ENCODE measurements at places on chromosomes 7 and 10. TPM values are rescaled to one million over a fixed set of nuclear protein-coding genes. Genes with fewer than 3 reads are reported as not detected.

Gene GRID2IP
- 0.07 TPM for polyA plus RNA-seq

GRCh38 chr7:156950381-156950858, 908 bp downstream of the NOM1 start:
- DNase-seq, result no peak

DNA sequence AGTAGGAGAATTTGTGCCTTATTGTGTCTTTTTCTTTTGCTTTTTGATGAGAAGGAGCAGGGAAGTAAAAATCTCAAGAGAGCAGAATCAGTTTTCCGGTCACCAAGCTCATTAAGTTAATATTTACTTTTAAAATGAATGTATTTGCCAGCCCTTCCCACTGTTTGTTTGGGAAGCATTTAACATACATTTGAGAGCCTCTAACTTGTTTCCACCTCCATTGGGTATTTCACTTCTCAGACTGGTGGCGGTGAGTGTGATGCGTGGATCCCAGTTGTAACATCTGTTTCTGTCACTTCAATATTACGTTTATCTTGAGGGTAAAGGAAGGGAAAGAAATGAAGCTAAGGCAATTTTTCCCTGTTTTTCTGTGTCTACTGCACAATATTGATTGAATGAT, 22.8 kb downstream of the CDK14 start:
- DNase-seq, result no peak

DNA sequence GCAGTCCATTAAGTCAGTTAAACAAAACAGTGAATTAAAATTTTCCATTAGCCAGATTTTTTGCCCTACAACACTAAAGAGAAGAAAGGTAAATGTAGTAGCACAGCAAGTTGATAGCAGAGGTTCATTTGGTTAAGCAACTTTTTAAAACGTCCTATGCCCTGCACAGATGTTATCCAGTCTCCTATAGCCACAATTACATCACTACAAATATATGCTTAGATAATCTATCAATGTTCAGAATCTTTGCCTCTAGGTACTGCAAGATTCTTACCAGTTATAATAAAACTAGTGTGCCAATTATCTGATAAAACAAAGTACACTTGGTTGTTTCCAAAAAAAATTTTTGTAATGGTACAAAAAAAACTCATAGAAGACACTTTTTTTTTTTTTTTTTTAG, 175.5 kb upstream of the MYO3A start:
- no peak for DNase-seq

DNA sequence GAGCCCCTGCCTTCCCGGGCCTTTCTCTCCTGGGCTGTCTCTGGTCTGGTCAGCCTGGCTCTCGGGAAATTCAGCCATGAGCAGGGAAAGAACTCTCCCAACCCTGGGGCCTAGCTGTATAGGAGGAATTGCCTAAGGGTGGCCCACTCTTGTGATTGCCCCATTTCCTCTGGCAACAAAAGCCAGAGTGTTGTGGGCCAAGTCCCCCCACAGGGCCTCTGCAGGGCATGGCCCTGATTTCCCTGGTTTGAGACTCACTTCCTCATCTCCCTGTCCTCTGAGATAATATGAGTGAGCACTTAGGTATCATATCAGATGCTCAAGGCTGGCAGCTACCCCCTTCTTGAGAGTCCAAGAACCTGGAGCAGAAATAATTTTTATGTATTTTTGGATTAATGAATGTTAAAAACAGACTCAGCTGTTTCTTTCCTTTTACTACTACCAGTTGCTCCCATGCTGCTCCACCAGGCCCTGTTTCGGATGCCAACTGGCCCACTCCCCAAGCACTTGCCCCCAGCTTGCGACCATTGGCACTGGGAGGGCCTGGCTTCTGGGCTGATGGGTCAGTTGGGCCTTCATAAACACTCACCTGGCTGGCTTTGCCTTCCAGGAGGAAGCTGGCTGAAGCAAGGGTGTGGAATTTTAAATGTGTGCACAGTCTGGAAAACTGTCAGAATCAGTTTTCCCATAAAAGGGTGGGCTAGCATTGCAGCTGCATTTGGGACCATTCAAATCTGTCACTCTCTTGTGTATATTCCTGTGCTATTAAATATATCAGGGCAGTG, 11.4 kb downstream of the IRF5 start:
- no peak for DNase-seq

Gene MET
- polyA plus RNA-seq, result 20.1 TPM

- no peak for DNase-seq
Measured at GRCh38 chr10:75685187-75685586, 253.8 kb downstream of the LRMDA start.

- DNase-seq, result no peak
Measured at GRCh38 chr7:22338877-22339276, 18.1 kb downstream of the RAPGEF5 start.

Gene CFAP58
- polyA plus RNA-seq, result 0.79 TPM

DNA sequence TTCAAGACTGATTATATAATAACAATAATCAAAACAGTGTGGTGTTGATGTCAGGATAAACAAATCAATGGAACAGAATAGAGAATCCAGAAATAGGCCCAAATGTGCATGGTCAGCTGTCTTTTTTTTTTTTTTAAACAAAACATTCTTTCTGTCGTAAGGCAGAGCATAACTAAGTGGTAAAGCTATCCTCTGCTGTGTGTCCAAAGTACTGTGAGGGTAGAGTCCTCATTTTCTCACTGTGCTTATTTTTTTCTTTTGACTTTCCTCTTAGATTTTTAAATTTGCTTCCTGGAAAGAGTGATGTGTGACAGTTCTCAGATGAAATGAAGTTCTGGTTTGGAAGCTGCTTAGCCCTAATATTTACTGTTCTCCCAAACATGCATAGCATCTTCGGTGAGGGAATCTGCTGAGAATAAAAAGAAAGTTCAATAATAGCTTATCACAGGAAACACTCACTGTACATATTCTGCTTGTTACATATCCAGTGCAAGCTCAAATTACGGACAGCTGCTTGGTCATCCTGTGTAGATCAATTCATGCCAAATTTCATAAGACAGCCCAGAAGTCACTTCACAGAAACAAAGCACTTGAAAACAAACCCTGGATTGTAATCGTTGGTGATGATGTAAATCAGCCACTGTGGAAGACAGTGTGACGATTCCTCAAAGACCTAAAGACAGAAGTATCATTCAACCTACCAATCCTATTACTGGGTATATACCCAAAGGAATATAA, 423.9 kb downstream of the NEBL start:
- peak; percentile 33 for DNase-seq

Gene NEUROD6
- polyA plus RNA-seq, result 0.11 TPM

DNA sequence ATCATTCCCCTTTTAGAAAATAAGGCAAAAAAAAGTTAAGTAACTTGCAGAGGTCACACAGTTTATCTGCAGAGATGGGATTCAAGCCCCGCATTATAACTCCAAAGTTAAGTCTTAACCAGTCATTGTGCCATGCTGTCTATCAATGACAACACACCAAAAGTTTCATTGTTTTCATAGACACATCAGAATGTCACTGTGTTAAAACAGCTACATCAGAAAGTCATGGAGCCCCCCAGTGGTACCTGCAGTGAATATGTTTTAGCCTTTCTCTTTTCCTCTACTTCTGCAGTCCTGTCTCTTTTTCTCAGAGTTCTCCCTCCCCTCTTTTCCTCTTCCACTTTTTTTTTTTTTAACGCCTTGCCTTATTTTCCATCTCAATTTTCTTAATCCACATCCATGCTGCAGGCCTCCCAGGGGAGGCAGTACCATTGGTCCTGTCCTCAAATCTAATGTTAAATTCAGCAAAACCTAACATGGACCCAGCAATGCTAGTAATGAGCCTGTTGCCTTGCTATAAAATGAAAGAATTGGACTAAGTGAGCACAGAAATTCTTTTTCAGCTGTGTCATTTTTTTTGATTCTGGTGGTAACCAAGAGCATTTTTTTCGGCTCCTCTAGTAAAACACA, 3.8 kb upstream of the NRCAM start:
- no peak for DNase-seq

Gene GPER1
- 6.7 TPM for polyA plus RNA-seq

Gene SYT15
- 6.0 TPM for polyA plus RNA-seq

GRCh38 chr7:137576481-137576880, 232.9 kb upstream of the PTN start:
- no peak for DNase-seq

DNA sequence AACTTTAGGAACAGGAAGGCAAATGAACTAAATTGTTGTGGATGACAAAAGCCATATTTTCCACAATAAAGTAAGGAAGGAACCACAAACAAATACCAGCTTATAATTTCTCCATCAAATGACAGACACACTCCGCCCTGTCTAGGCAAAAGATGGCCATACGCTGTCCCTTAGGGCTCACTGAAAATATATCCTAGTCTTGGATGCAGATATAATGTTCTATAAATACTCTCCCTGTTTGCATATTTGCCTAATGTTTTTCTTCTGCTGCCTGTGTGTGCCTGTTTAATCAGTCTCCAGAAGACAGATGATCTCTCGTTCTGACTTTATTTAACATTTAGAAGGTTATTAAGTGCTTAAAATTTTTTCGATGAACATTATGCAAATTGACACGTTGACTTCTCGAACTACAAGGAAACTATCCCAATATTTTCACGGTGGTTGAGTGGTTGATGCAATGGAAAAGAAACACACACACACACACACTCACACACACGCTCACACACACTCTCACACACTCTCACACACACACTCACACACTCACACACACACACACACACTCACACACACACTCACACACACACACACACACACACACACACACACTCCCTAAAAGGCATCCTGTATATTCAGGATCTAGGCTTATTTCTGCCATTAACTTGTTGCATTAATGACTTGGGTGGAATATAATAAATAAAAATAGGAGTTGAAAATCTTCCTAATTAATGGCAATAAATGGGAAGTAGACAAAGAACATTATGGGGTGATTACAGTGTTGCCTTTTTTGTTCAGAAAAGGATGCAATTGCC, 297.1 kb downstream of the PRPF18 start:
- no peak for DNase-seq

Gene PAPSS2
- 9.6 TPM for polyA plus RNA-seq

Gene MMRN2
- polyA plus RNA-seq, result 18.1 TPM

- no peak for DNase-seq
Measured at GRCh38 chr10:470339-471003, 219.0 kb downstream of the DIP2C start.

DNA sequence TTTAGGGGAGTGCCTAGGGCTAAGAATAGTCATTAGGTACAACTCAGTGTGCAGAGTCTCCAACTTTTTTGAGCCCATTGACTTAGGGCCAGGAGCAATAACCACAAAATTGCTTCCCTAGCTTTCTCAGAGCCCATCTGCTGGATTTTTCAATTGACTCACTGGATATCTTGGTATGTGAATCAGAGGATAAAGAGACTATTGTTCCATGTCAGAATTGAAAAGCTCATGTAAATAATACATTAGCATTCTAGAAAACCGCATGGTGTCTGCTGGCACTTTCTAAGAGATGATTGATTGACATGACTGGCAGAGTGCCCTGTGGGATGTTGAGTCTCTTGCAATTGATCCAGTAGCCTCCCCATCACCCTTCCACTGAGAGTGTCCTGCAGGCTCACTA, 246.2 kb downstream of the CCDC7 start:
- no peak for DNase-seq

- DNase-seq, result no peak
Measured at GRCh38 chr7:34912236-34912635, 125.0 kb downstream of the DPY19L1 start.

Gene GIMAP8
- 7.9 TPM for polyA plus RNA-seq

DNA sequence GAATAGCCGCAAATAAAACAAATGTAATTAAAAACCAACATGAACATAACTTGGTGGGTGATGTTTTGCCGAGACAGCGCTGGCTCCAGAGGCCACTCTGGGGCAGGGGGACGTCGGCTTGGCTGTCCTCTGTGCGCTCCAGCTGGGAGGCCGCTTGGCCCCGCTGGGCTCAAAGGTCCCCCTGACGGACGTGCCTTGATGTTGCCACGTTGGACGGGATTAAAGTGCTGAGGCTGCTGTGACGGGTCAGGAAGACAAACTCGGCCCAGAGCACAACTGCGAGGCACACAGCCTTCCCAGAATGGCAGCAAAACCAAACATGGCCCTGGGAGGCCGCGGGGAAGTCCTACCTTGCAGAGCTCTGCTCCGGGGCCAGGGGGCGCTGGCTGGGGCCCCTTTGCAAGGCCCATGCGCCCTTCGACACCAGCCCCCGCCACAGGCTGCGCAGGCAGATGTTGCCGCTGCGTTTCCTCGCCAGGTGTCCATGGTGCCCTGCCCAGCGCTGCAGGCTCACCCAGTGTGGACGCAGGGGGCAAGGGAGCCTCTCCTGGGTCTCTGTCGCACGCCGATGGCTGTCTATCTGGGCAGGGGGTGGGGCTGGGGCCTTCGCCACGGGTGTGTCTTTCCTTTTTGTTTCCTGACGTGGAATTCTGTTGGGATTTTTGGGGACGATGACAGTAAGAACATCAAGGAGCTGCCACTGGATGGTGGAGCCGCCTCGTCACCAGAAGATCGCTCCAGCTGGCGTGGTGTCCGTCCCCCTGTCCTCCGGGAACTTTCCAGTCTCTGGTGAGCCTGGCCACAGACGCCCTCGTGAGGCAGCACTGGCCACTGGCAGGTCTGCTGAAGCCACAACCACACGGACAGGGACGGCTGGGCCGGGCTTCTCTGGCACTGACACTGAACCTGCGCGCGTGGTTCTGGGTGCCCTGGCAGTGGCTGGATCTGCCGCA, 99.6 kb upstream of the DIP2C start:
- peak; percentile 55 for DNase-seq

Gene ASIC3
- 6.6 TPM for polyA plus RNA-seq

DNA sequence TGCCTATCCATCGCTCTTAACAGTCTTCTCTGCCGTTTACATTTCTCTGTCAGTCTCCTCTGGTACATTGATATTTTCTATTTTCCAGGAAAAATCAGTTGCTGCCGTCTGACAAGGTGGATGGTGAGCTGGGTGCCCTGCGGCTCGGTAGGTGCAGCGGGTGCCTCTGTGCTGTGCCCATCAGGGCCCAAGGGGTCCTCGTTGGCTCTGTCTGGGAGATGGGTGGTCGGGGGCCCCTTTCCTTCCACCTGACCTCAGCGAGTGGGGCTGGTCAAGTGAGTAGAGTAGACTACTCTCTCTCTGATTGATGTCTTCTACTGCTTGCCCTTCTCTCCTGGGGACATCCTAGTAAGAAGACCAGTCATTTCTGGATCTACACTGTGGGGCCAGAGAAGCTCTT, 57.4 kb downstream of the MINDY4 start:
- no peak for DNase-seq

DNA sequence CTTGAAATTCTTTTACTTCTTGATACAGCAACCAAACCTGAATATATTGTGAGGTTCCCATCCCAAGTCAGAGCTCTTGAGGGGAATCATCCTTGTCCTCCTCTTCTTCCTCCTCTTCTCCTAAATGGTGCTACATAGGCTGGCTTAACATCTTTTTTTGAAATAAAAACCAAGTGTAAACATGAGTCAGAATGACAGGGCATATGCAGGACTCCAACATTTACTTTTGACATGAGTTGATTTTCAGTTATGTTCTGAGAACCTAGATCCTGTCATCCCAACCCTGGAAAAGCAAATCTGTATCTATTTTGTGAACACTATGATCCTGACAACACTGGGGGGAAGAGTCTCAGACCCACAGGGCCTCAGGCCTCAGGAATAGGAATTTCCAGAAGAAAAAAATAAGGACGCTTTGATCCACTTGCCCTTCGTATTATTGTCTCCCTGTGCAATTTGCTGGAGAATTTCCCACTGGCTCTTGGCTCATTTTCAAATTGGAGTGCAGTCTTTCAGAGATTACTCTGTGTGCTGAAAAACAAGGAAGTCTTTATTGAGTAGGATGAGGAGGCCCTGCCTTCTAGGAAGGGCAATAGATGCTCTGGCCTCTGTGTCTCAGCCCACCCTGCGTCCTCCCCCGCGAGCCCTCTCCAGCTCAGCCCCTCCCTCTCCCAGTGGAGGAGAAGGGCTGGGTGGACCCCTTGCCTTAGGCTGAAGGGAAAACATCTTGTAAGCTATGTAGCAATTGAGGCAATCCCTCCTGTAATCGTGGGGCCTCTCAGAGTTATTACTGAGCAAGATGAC, 121.6 kb downstream of the CREB5 start:
- peak; percentile 78 for DNase-seq

GRCh38 chr7:26508917-26509316, 217.3 kb downstream of the SNX10 start:
- no peak for DNase-seq
